ENCODE measurements at places on chromosomes 2 and 18. TPM values are rescaled to one million over a fixed set of nuclear protein-coding genes. Genes with fewer than 3 reads are reported as not detected.

The PRKAG3 gene
- not detected for total RNA-seq

The CDK15 gene
- 0.49 TPM for total RNA-seq

The FHOD3 gene
- 19.0 TPM for total RNA-seq

The IL36A gene
- not detected for total RNA-seq

The IL1A gene
- total RNA-seq, result not detected

DNA sequence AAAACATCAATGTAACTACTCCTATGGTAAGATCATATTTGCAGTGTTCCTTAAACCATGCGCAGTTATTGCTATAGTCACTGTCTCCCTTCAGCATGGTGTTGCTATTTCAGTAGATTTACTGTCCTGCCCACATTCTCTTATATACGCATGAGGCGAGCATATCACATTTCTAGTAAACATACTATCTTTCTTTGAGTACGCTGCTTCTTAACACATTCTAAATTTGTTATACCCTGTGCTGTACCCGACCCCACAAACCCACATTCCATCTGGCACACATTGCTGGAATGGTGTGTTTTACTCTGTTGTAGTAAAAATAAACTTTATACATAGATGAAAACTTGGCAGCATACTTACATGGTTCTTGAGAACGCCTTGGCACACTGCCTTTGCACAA is 163.3 kb downstream of the QPCT start:
- H3K4me1 ChIP-seq, result peaks cover 22% of the 10 kb centered on the region
- H3K27me3 ChIP-seq, result no peaks in the 10 kb centered on the region
- H3K36me3 ChIP-seq, result no peaks in the 10 kb centered on the region
- peak overlapping the region; percentile 60 for H3K27ac ChIP-seq
- H3K4me3 ChIP-seq, result no peak overlapping the region

GRCh38 chr2:65062843-65063825 is 6.9 kb downstream of the CEP68 start:
- H3K27me3 ChIP-seq, result no peaks in the 10 kb centered on the region
- H3K4me1 ChIP-seq, result peaks cover 77% of the 10 kb centered on the region
- DNase-seq, result no peak
- H3K27ac ChIP-seq, result peak overlapping the region; percentile 5

DNA sequence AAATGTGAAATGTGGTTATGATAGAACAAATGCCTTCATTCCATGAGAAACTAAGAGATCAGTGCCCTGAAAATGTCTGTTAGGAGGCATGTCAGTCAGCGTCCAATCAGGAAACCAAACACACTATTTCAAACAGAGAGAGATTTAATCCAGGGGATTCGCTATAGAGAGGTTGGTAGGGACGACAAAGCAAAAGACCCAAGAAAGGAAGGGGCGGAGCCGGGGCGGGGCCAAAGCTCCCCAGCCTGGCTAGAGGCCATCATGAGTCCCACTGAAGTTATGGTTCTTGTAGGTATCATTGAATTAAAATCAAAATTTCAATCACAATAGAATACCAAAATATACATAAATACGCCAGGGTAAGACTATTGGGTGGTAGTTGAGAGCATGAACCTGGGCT is 32.9 kb upstream of the RNF149 start:
- H3K27ac ChIP-seq, result no peak overlapping the region
- no peaks in the 10 kb centered on the region for H3K36me3 ChIP-seq
- H3K27me3 ChIP-seq, result no peaks in the 10 kb centered on the region
- no peak for DNase-seq
- no peak overlapping the region for H3K4me3 ChIP-seq

GRCh38 chr2:201152517-201152916 is 30.4 kb upstream of the CASP10 start:
- H3K4me1 ChIP-seq, result peaks cover 40% of the 10 kb centered on the region
- DNase-seq, result no peak
- no peak overlapping the region for H3K4me3 ChIP-seq
- peak overlapping the region; percentile 73 for H3K27ac ChIP-seq

GRCh38 chr2:51781691-51782090 is 749.8 kb upstream of the NRXN1 start:
- DNase-seq, result no peak
- no peak overlapping the region for H3K4me3 ChIP-seq
- H3K27me3 ChIP-seq, result no peaks in the 10 kb centered on the region
- H3K36me3 ChIP-seq, result no peaks in the 10 kb centered on the region
- no peaks in the 10 kb centered on the region for H3K4me1 ChIP-seq

GRCh38 chr2:38066421-38067115 is 9.4 kb downstream of the CYP1B1 start:
- DNase-seq, result no peak
- no peaks in the 10 kb centered on the region for H3K36me3 ChIP-seq
- H3K27ac ChIP-seq, result no peak overlapping the region
- H3K4me3 ChIP-seq, result no peak overlapping the region
- no peaks in the 10 kb centered on the region for H3K4me1 ChIP-seq

GRCh38 chr2:222941510-222942032 is 80.7 kb downstream of the ACSL3 start:
- peaks cover 19% of the 10 kb centered on the region for H3K4me1 ChIP-seq
- H3K27ac ChIP-seq, result no peak overlapping the region
- no peak overlapping the region for H3K4me3 ChIP-seq
- H3K36me3 ChIP-seq, result no peaks in the 10 kb centered on the region
- H3K27me3 ChIP-seq, result no peaks in the 10 kb centered on the region

DNA sequence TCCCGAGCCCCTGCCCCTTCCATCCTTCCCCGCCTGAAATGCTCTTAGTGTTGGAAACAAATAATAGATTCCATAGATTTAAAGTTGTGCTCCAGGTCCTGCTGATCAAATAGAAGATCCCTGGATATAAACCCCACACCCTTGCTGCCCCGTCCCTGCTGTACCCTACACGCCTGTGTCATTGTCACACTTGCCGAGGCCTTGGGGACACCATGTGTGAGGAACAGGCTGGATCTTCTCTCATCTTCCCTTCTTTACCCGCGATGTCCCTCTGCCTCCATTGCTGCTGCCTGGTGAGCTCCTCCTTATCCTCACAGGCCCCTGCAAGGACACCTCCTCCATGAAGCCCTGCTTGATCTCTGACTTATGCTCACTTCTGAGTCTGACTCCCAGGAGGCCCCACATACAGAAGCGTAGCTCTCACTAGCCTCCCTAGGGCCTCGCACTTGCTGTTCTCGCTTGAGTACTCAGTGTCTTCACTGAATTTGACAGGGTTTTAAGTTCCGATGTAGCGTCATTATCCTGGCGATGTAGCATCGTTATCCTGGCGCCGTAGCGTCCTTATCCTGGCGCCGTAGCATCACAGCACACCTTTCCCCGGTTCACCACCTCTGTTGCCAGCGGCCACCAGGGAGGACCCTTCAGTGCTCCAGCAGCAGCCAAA is 221.9 kb downstream of the NDUFA10 start:
- H3K27me3 ChIP-seq, result no peaks in the 10 kb centered on the region
- H3K36me3 ChIP-seq, result no peaks in the 10 kb centered on the region
- peak; percentile 33 for DNase-seq
- no peak overlapping the region for H3K4me3 ChIP-seq
- H3K27ac ChIP-seq, result no peak overlapping the region

DNA sequence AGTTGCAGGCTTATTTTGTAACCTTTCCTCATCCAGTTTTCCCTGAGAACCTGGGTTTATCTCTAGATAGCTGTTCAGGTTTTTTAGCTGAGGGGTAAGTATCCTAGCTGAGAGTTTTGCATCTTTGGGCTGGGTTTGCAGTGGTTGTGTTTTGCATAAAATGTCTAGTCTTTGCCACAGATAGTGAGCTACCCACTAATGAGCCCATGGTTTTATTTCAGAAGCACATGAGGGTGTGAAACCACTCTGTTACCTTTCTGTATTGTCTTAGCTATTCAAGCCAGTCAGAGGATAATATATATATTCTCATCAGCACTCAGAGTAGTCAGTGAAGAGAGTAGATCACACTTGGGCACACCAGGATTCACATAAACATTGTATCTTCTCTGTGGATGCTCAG is 24.6 kb upstream of the TXNDC2 start:
- no peak for DNase-seq
- peaks cover 25% of the 10 kb centered on the region for H3K36me3 ChIP-seq
- no peaks in the 10 kb centered on the region for H3K27me3 ChIP-seq
- no peak overlapping the region for H3K27ac ChIP-seq

GRCh38 chr2:79711098-79711497 is 198.2 kb downstream of the CTNNA2 start:
- H3K4me1 ChIP-seq, result no peaks in the 10 kb centered on the region
- DNase-seq, result no peak
- H3K27ac ChIP-seq, result no peak overlapping the region
- H3K27me3 ChIP-seq, result no peaks in the 10 kb centered on the region

- H3K36me3 ChIP-seq, result no peaks in the 10 kb centered on the region
- H3K27me3 ChIP-seq, result no peaks in the 10 kb centered on the region
- no peak overlapping the region for H3K27ac ChIP-seq
- no peak overlapping the region for H3K4me3 ChIP-seq
Observed at GRCh38 chr2:28687171-28687570, 64.5 kb upstream of the PPP1CB start.

GRCh38 chr2:37586663-37587317 is 84.7 kb downstream of the CDC42EP3 start:
- no peak for DNase-seq
- no peaks in the 10 kb centered on the region for H3K36me3 ChIP-seq
- H3K4me3 ChIP-seq, result no peak overlapping the region
- H3K27me3 ChIP-seq, result no peaks in the 10 kb centered on the region
- peak overlapping the region; percentile 53 for H3K27ac ChIP-seq
- H3K4me1 ChIP-seq, result peaks cover 66% of the 10 kb centered on the region

DNA sequence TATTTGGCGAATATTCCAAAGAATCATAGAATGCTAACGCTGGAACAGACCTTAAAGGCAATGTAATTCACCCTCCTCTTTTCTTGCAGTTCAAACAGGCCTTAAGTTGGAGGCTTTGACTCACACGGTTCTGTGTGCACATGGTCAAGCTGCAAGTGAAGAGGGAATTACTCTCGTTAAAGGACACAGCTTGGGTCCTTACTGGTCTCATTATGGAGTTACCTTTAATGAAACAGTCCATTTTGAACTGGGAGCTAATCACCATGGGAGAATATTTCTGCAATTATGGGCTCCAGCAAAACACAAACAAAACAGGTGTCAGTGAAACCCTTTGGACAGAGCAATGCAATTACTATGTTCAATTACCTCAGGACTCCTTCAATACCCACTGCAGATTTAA is 135.5 kb downstream of the GAREM1 start:
- no peak overlapping the region for H3K27ac ChIP-seq
- H3K4me1 ChIP-seq, result no peaks in the 10 kb centered on the region
- DNase-seq, result no peak
- no peak overlapping the region for H3K4me3 ChIP-seq

DNA sequence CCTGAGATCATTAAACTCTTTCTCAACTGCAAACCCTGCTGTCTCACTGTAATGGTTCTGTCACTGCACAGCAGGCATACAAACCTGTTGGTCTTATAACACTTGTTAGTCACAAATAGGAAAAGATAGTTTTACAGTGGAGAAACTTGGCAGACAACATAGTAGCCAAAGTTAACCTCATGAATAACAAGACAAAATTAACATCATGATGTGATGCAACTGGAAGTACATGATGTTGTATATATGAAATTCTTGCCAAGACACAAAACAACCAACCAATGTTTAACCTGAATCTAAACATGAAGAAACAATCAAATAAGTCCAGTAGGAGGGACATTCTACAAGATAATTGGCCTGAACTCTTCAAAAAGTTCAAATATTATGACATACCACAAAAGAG is 189.3 kb downstream of the RNF152 start:
- H3K36me3 ChIP-seq, result no peaks in the 10 kb centered on the region
- no peaks in the 10 kb centered on the region for H3K4me1 ChIP-seq
- H3K27me3 ChIP-seq, result no peaks in the 10 kb centered on the region
- H3K27ac ChIP-seq, result no peak overlapping the region

DNA sequence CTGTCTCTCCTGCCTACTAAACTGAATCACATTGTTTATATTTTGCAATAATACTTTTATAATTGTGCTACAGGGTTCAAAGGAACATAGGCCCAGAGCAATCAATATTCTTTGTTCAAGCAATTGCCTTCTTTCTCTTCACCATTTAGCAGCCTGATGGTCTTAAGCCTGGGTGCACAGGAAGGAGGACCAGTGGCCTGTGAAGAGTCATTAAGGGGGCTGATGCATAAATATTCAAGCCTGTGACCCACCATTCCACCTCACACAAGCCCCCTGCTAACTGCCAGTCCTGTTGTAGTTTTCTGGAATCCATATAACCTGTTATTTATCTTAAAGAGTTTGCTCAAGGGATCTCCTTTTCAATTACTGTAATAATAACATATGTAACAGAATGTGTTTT is 56.0 kb downstream of the ABCA12 start:
- no peak for DNase-seq
- H3K4me3 ChIP-seq, result no peak overlapping the region
- no peak overlapping the region for H3K27ac ChIP-seq
- H3K27me3 ChIP-seq, result no peaks in the 10 kb centered on the region
- H3K36me3 ChIP-seq, result no peaks in the 10 kb centered on the region

GRCh38 chr2:85475799-85476490 is 57.4 kb downstream of the SH2D6 start:
- no peak overlapping the region for H3K4me3 ChIP-seq
- no peak for DNase-seq
- H3K27ac ChIP-seq, result no peak overlapping the region

DNA sequence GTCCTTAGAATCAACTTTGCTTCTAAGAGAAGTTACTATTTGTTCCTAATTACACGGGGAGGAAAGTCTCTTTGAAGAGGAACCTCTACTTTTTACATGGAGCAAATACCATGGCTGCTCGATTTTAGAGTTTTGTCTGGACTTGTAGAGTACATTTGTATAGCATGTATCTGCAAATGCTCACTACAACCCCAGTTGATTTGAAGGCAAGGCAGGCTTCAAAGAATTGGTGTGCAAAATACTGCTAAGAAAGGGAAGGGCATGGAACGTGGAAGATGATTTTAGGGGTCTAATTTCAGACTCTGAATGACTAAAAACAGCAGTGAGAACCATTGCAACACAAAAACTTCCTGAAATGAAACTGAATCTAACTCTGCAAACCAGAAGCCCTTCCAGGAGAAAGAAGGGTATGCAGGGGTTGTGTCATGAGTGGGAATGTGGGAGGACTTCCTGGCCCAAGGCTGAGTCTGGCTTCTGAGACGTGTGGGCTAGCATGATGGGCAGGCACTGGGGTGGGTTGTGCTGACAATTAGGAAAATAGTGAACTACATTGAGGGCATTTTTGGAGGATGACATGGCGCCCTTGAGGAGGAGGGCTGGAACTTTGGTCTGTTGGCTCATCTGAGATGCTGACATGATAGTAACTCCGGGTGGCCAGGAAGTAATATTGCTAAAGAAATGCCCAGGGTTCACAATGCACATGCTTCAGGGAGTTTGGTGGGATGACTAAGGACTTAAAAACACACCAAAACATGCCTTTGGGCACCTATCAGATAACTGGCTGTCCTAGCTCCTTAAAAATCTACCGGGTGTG is 18.9 kb upstream of the IL1R2 start:
- no peak for DNase-seq
- no peaks in the 10 kb centered on the region for H3K36me3 ChIP-seq
- H3K27me3 ChIP-seq, result no peaks in the 10 kb centered on the region
- H3K27ac ChIP-seq, result no peak overlapping the region
- no peaks in the 10 kb centered on the region for H3K4me1 ChIP-seq
- H3K4me3 ChIP-seq, result no peak overlapping the region

- no peaks in the 10 kb centered on the region for H3K27me3 ChIP-seq
- H3K4me3 ChIP-seq, result no peak overlapping the region
- no peaks in the 10 kb centered on the region for H3K36me3 ChIP-seq
- no peak overlapping the region for H3K27ac ChIP-seq
- no peak for DNase-seq
Observed at GRCh38 chr2:58449286-58450010, 208.3 kb upstream of the FANCL start.

GRCh38 chr2:183371545-183371944 is 247.3 kb downstream of the NUP35 start:
- H3K27ac ChIP-seq, result no peak overlapping the region
- no peak overlapping the region for H3K4me3 ChIP-seq
- no peaks in the 10 kb centered on the region for H3K4me1 ChIP-seq
